T47D (cell line): ENCODE measurements at places on chromosomes 4 and X.

GRCh38 chrX:14056206-14056605 is 26.5 kb upstream of the GEMIN8 start:
- no peak for DNase-seq

- peak; percentile 70 for DNase-seq
Observed at GRCh38 chr4:156931267-156931666, 40.3 kb downstream of the PDGFC start.

DNA sequence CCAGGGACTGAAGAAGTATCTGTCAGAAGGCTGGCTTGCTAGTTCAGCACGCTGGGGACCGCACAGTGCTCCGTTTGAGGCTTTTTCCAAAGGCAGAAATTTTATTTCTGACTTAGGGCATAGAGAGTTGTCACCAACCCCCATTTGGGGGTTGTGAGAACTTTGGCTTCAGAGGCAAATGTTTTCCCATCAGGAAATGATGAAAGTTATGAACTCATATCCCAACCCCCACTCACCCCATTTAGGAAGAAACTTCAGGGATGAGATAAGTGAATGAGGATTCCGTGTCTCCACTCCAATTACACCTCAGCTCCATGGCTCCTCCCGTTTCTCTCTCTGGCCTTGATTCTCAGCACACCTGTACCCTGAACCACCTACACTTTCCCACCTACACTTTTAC is 4.3 kb upstream of the WDR13 start:
- DNase-seq: no peak

DNA sequence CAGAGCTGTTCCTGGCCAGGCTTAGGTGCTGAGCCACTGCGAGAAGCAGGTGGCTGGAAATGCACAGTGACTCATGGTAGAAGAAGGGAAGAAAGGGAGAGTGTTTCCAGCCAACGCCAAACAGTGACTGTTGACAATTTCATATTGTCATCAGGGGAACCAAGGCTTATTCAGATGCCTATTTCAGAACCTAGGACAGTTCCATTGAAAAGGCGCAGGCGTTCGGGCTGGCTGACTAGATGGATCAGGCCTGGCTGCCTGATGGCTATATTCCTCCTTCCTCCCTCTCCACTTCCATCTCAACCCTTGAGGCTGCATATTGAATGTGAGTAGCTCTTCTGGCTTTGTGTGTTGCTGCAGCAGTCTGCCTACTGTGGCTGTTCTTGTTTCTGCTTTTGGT is 73.0 kb upstream of the FRMPD4 start:
- DNase-seq: peak; percentile 64

GRCh38 chrX:2188840-2189239 is 311.9 kb downstream of the DHRSX start:
- no peak for DNase-seq

- no peak for DNase-seq
Observed at GRCh38 chrX:71671043-71671780, 3.9 kb downstream of the LOC101059915 start.

DNA sequence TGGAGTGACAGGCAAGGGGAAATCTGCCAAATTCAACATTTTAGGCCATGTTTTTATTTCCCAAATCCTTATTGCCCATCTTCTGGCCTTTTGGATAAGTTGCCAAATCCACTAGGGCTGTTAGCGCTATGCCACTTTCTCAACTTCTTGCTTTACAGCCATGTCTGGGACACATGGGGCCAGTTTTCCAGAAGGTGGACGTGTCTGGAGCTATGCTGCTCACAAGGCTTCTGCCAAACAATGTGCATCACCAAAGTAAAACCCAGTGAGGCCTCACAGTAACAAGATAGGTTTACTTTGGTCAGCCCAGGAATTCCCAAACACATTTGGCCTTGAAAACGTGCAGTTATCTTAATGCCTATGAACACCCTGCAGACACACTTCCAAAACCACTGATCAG is 142.9 kb downstream of the MID1 start:
- no peak for DNase-seq

GRCh38 chr4:3252831-3253641 is 4.1 kb downstream of the MSANTD1 start:
- DNase-seq: no peak

DNA sequence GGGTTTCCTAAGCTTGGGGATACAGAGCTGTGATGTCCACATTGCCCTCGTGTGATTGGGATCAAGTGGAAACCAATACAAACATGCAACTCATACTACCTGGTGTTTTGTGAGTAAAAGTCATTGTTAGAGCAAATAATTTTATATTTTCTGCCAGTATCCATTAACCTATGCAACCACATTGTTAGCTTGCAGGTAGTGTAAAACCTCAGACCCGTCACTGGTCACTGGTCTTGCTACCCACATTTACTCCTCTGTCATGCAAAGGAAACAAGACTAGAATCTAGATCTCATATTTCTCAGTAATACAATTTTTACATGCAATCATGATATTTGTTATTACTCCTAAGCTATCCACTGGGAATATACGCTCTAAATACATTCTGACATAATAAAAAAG is 324.3 kb upstream of the NDST4 start:
- no peak for DNase-seq

DNA sequence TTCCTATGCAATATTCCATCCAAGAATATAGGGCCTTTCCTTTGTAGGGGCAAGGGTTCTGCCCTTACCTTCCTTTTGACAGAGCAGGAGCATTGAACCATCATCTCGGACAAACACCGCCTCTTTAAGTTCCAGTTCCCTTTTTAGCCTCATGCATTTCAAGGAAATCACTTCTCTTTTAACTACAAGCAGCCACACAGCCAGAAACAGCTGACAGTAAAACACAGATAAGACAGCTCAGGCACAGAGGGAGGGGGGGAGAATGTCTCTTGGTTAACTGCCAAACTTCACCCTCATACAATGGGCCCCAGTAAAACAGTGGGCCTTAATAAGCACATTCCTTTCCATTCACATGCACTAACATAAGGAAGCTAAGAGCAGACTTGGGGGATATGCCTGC is 648.3 kb downstream of the GABRG1 start:
- no peak for DNase-seq

DNA sequence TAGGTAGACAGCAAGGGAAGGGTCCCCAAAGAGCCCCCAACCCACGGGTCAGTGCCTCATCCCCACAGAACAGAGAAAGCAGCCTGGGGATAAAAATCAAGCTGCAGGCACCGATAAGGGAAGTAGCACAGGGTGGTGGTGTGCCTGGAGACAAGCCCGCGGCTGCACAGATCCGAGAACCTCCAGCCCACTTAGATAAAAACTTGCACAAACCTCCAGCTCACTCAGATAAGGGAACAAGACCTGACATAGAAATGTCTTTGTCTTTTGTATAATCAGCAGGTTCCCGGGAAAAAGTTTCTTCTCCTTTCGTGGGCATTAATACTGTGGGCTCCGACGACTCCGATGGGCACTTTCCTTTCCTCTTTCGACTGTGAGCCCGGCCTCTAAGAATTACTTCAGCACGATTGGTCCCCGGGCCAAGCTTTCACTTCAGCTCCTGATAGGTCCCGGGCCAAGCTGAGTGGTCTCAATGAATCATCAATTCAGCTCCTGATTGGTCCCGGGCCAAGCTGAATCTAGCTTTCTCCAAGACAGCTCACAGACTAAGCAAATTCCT is 32.4 kb downstream of the PRDX4 start:
- DNase-seq: no peak

DNA sequence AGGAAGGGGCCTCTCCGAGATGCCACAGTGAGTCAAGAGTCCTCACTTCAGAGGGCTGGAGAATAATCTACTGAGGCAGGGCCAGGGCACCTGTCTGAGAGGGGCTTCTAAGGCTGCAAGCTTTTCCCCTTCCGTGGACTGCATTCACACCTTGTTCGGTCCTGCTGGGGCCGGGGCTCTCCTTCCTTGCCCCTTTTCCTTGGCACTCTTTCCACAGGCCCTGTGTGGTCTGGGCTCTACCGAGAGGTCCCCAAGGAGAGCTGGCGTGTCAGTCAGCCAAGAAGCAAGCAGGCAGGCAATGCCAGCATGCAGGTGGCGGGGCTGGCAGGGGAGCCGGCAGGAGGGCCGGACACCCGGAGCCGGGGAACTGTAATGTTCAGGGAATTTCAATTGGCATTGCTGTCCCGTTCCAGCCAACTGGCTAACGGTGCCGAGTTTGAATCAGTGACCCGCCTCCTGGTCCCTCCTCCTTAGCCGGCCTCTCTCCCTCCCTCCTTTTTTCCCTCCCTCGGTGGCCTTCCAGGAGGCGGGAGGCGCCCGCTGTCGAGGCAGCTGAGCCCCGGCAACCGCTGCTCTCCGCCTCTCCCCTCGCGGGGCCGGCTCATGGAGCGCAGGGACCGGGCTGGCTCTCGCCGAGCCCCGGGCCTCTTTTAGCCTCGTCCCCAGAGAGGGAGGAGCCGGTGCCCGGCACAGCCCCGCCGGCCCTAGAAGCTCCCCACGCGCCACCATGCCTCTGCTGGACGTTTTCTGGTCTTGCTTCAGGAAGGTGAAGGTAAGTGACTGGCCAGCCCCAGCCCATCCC is at the start of gene STARD8:
Gene STARD8 (plus strand): TSS at position 511 of the 802 bp plus-strand sequence. CDS start 217 bp downstream, at position 728.
- peak; percentile 38 for DNase-seq

DNA sequence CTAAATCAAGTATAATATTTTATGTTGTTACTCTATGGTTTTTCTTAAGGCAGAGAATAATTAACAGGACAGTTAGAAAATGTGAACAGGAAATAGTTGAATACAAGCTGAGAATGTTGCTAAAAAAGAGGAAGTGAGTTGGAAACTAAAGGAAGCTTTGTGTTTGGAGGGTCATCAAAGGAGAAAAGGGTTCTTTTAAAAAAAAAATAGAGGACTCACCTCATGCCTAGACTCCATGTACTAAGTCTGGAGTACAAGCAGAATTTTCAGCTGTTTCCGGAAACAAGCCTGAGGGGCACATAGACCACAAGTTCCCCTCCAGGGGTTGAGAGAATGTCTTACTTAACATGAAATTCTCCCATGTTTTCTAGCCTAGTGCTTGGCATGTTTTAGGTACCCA is 20.1 kb upstream of the MAP7D3 start:
- DNase-seq: no peak

- DNase-seq: no peak
Observed at GRCh38 chr4:169677150-169677748, 56.9 kb downstream of the CLCN3 start.

DNA sequence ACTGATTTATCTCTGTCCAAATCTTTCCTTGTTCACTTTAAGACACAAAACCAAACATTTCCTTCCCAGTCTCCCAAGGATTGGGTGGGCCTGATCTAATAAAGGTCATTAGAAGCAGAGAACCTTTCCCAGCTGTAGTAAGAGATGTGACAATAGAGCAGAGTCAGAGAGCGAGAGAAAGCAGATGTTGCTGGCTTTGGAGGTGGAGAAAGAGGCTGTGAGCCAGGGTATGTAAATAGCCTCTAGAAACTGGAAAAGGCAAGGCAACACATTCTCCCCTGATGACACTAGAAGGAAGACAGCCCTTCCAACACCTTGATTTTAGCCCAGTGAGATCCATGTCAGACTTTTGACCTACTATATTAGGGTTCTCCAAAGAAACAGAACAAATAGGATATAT is 337.5 kb upstream of the CASK start:
- no peak for DNase-seq

GRCh38 chr4:109657854-109658418 is 45.3 kb downstream of the CASP6 start:
- DNase-seq: no peak

GRCh38 chr4:75248770-75249407 is 265.3 kb downstream of the RCHY1 start:
- no peak for DNase-seq

- DNase-seq: no peak
Observed at GRCh38 chrX:66023385-66024091, 16.3 kb downstream of the VSIG4 start.

DNA sequence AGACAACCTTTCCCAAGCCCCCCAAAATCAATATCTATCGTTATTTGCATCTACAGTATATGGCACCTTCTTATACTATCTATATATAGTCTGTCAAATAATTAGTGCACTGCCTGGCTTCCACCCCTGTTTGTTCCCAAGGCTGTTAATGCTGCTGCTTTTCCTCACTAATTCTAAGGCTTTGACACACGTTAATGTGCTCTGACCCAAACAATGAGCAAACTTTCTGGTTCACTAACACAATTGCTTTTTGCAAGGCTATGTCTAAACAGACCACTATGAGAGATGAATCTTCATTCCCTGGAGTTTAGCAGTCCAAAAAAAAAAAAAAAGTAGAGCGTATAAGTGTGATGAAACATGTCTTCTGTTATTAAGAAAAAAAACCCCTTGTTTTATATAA is 360.9 kb upstream of the AGA start:
- no peak for DNase-seq

DNA sequence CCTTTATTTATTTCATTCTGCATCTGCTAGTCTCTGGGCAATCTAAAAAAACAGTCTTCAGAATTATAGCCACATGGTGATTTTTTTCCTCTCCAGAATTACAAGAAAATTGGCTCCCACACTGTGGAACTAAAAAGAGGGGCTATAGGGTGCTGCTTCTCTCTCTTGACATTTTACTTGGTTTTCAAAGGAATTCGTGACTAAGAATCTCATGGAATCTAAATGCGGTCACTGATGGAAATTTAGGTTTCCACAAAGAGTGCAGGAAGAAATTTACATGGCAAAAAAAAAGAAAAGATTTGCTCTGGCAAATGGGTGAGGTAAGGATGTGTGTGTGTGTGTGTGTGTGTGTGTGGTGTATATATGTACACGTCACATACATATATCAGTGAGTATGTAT is 10.2 kb downstream of the ATXN3L start:
- no peak for DNase-seq

- no peak for DNase-seq
Observed at GRCh38 chr4:125049711-125050110, 265.0 kb upstream of the FAT4 start.

DNA sequence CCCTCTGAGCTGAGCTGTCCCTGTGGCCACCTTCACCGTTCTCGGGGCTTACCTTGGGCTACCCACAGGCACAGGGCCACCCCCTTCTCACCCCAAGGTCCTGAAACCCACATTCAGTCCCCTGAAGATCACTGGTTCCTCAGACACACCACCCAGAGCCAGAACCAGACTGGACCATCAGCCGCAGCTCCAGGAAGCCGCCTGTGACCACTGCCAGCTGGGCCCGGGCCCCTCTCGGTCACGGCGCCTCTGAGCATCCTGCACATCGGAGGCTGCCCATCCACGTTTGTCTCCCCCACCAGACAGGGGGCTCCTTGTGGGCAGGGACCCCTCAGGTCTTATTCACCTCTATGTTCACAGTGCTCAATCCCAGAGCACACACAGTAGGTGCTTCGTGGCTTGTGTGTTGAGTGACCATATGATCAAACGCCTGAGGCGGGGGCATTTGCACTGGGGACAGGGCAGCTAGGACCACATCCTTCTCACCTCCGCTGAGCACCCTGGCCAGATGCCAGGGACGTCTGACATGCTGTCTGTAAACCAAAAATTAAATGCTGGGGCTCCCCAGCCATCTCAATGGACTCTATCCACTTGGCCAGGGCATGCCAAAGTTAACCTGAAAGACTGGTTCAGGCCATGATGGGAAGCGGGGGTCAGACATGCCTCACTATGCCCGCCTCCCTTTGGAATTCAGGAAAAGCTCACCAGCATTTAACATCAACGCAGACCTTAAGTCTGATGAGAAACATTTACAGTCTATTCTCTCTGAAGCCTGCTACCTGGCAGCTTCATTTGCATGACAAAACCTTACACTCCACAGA is 109.4 kb upstream of the AFAP1 start:
- no peak for DNase-seq
